ENCODE measurements at places on chromosomes 2 and 18. TPM values are rescaled to one million over a fixed set of nuclear protein-coding genes. Genes with fewer than 3 reads are reported as not detected.

The DSEL gene
- 13.8 TPM for total RNA-seq

The BMP10 gene
- total RNA-seq: not detected

The CD28 gene
- total RNA-seq: 2.9 TPM

The CDKL4 gene
- total RNA-seq: 2.6 TPM

The COL4A3 gene
- 3.3 TPM for total RNA-seq

DNA sequence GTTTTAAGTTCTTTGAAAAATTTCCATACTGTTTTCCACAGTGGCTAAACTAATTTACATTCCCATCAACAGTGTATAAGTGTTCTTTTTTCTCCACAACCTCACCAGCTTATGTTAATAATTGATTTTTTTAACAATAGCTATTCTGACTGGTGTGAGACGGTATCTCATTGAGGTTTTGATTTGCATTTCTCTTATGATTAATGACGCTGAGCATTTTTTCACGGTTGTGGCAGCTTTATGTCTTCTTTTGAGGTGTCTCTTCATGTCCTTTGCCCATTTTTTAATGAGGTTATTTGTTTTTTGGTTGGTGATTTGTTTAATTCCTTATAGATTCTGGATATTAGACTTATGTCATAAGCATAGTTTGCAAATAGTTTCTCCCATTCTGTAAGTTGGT, 997.9 kb downstream of the SUCLG1 start:
- no peak for DNase-seq

- no peak for DNase-seq
These were observed 135.1 kb downstream of the NFATC1 start for GRCh38 chr18:79530821-79531220.

DNA sequence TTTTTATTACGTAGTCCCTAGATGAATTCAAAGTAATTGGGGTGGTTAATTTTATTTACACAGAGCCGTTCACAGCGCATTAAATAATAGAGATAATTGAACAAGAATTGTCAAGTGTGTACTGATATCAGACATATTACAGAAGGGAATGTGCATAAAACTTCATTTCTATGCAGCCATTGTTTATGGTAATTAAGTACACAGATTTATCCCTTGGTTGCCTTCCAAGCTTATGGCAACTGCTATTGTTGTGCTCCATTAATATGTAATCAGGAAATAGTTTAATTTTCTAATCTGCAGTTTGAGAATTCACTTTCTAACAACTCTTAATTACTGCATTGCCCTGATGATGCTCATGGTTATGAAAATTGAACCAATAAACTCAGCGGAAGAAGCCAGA, 47.3 kb upstream of the OTX1 start:
- no peak for DNase-seq

DNA sequence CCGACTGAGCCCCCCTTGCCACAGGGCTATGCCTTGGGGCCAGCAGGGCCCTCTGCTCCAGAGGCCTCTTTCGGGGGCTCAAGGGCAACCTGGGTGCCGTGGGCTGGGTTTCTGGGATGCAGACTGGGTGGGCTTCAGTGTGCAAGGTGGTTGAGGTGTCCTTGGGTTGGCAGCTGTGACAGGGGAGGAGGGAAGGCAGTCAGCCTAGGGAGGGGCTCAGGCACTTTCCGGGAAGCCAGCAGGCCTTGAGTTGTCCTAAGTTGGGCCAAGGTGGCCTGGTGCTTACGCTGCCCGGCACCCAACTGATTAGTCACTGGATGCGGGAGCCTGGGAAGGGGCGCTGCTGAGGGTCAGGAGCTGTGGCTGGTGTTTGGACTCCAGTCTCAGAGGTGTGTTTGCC, 199.5 kb downstream of the TWIST2 start:
- no peak for DNase-seq

- no peak for DNase-seq
These were observed 59.0 kb downstream of the BARD1 start for GRCh38 chr2:214750529-214750928.

GRCh38 chr2:100606726-100607343, 44.0 kb downstream of the PDCL3 start:
- DNase-seq: no peak

GRCh38 chr18:55384551-55385275, 203.3 kb downstream of the TCF4 start:
- no peak for DNase-seq

GRCh38 chr18:32549248-32550110, 78.8 kb upstream of the GAREM1 start:
- no peak for DNase-seq

DNA sequence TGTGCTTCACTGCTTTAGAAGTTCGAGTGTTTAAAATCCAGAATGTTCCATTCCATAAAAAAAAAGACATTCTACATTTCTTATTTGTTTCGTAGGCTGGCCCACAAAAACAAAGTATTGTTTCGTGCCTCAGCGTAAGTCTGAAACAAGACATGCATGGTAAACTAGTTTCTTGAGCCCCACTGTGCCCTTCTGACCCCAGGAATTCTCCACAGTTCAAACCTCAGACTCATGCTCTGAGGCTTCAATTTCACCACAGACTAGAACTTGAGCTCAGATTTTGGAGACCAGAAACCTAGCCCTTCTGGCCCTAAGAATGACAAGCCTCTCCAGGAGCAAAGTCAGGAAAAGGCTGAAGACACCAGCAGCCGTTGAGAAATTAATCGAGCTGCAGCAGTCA, 151.5 kb downstream of the SLC8A1 start:
- no peak for DNase-seq

GRCh38 chr2:28587526-28588291, 91.8 kb downstream of the PLB1 start:
- no peak for DNase-seq

- no peak for DNase-seq
These were observed 166.4 kb downstream of the PDE11A start for GRCh38 chr2:177906041-177906718.

DNA sequence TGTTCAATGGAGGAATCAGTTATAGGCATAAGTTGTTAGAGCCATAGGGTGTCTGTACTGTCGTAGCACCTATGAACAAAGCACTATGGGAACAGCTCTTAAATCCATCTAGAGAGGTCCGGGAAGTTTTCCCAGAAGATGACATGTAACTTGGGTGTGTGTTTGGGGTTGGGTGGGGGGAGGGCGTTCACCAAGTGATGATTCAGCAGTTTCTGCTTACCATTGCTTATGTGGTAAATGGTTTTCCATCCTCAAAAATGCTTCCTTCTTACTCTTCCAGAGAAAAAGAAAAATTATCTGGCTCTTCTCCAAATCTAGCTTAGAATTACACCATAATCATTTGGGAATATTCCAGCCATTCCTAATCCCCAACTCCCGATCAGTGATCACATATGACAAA, 361.1 kb upstream of the ZNF521 start:
- DNase-seq: no peak

GRCh38 chr18:63890950-63891304, 3.4 kb downstream of the SERPINB2 start:
- no peak for DNase-seq

DNA sequence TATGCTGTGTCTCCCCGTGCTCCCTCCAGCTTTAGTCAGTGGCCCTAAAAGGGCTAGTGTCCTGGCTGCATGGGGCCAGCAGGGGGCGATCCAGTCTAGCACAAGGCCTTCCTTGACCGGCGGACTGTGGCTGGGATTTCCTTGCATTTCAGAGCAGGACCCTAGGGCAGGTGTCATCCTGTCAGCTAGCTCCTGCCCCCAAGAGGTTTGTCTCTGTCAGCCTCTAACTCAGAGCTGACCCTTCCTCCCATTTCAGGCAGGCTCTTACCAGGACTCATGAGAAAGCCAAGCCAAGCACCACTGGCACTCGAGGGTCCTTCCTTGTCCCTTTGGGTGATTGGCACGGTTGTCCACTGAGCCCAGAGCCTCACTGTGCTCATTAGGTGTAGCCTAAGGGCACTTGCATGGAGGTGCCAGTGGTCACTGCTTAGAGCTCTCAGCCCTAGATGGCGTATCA, 140.3 kb downstream of the RPIA start:
- no peak for DNase-seq

DNA sequence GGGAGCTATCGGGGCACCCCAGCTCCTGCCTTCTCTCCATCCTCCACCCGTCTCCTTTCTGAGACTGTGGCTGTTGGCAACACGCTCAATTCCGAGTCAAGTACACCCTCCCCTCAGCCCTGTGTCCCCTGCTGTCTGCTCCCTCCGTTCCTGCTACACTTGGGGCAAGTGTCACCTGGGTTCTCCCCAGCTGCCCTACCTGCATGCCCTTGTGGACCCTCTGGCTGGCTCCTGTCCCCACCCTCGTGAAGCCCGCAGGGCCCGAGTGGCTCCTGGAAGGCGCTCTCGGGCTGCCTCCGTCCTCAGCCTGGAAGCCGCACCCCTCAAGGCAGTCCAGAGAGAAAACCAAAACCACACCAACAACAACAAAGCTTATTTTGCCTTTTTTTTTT, 33.9 kb downstream of the PDIA6 start:
- no peak for DNase-seq

DNA sequence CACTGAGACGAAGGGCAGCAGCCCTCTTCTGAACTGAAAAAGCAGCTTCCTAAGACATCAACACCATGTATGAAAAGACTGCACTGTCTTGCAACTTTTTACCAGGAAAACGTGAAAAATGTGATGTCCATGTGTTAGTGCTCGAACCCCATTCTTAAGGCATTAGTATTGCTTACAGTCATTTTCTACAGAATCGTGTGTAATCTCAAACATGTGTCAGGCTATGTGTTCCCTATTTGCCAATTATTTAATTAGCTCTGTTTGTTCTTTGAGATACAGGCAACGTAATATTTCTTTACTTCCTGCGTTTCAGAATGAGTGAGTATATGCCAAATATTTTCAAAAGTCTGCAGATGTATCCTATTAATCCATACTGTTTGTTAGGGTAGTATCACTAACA, 307.7 kb upstream of the CCDC68 start:
- no peak for DNase-seq

- no peak for DNase-seq
These were observed 1.2 kb downstream of the LRP2 start for GRCh38 chr2:169360984-169361705.

- DNase-seq: no peak
These were observed 103.3 kb upstream of the GATA6 start for GRCh38 chr18:22066083-22066485.

- no peak for DNase-seq
These were observed 68.2 kb downstream of the DCDC2C start for GRCh38 chr2:3771576-3771975.

- no peak for DNase-seq
These were observed 35.4 kb upstream of the EML4 start for GRCh38 chr2:42133771-42134195.

GRCh38 chr18:79515331-79515730, 119.6 kb downstream of the NFATC1 start:
- DNase-seq: peak; percentile 15

DNA sequence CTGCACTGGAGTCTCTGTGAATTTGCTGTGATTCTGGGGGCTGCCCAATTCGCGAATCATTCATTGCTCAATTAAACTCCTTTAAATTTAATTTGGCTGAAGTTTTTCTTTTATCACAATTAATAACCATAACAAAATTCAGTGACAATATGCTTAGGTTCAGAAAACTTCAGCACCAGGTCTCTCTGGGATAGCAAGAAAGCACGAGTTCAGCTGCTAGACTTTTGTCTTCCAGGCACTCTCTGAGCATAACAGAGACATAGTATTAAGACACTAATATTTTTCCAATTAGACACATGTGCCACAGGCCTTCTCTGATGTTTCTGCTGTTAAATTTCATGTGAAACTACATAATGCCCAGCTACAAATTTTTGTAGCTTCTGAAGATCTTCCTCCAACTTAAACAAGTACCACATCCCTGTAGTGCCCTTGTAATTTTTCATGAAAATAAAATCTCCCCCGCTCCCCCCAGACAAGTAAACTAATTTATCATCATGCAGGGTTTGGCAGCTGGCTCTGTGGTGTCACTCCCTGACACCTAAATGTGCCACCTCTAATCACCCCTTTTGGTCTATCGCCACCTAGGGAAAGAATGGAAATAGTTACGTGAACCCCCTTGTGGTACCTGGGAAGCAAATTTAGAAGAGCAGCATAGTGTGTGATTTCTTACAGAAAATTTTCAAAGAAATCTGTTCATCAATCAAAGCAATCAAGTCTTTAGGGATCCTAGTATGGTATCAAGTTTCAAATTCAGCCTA, 94.1 kb downstream of the CSRNP3 start:
- DNase-seq: no peak

DNA sequence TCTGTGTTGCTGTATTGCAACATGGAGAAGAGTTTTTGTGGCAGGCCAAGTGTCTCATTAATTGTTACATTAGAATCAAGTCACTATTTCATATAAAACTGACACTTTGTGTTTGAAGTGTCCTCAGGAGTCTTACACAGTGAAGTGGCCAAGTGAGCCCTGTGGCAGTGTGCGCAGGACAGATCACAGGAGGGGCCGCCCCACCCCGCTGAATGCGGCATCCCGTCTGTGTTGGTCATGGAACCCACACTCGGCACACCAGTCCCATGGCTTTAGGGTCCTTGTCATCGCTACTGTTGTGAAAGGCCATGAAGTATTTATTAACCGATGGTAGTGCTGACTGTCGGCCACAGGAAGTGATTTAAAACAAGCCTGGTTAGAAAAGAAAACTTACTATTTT, 144.7 kb upstream of the NFATC1 start:
- no peak for DNase-seq

- DNase-seq: peak; percentile 34
These were observed 420.2 kb upstream of the CHST9 start for GRCh38 chr18:27605107-27605834.

GRCh38 chr2:98137196-98137595, 50.2 kb downstream of the VWA3B start:
- no peak for DNase-seq

- no peak for DNase-seq
These were observed 343.1 kb upstream of the LYPD1 start for GRCh38 chr2:133012847-133013734.

DNA sequence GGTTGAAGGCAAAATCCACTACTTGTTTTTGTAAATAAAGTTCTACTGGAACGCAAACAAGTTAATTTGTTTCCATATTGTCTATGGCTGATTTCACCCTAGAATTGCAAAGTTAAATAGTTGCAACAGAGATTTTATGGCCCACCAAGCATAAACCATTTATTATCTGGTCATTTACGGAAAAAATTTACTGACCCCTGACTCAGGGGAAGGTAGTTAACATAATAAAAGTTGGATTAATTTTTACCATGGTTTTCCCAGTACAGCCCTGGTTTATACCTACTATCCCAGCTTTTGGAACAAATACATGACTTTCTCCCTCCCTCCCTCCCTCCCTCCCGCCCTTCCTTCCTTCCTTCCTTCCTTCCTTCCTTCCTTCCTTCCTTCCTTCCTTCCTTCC, 588.9 kb upstream of the TMEFF2 start:
- DNase-seq: no peak

DNA sequence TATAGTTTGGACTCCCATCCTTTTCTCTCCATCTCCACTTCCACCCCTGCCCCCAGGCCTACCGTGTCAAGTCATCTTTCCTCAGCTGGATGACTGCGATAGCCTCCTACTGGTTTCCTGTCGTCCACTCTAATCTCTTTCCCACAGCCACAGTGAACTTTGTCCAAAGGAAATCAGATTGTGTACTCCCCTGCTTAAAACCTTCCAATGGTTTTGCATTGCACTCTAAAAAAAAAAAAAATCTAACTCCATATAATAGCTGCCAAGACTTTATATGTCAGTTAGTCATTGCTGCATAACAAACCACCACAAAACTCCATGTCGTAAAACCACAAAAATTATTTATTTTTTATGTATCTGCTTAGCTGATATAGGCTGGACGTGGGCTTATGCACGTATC, 160.2 kb upstream of the CCDC68 start:
- no peak for DNase-seq
